ENCODE measurements at places on chromosomes 2 and 18.

DNA sequence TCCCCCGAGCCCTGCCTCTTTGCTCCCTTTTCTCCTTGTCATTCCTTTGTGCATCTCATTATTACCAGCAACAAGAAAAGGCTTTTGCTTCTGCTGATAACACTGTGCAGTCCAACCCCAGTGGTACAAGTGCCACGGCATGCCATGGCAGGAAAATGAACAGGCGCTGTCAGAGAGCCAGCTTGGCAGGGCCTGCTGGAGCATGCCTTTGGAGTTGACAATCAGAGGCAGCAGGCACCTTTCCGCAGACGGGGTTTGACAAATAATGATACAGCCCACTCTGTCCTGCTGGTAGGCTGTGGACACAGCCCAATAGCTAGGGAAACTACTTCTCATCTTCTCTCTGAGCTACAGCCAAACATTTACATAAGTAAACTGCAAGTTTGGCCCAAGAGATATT is 243.9 kb upstream of the LRRTM1 start:
- DNase-seq: no peak

GRCh38 chr2:215712871-215713790 is 277.3 kb upstream of the FN1 start:
- no peak for DNase-seq

DNA sequence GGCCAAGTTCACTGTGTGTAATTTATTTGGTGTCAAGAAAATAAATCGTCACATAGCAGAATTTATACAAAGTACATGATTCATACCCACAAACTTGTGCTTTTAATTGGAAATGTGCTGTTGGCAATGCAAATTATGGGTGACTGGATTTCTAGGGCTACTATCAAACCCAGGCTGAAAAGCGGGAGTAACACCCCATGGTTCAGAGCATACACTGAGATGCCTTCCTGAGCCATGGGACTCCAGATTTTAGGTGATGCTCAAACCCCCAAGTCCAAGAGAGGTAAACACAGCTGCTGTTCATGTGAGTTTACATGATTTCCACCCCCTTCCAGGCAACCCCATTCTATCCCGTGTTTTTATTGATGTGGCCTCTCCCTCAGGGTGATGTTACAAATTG is 565.9 kb upstream of the ID2 start:
- DNase-seq: no peak

DNA sequence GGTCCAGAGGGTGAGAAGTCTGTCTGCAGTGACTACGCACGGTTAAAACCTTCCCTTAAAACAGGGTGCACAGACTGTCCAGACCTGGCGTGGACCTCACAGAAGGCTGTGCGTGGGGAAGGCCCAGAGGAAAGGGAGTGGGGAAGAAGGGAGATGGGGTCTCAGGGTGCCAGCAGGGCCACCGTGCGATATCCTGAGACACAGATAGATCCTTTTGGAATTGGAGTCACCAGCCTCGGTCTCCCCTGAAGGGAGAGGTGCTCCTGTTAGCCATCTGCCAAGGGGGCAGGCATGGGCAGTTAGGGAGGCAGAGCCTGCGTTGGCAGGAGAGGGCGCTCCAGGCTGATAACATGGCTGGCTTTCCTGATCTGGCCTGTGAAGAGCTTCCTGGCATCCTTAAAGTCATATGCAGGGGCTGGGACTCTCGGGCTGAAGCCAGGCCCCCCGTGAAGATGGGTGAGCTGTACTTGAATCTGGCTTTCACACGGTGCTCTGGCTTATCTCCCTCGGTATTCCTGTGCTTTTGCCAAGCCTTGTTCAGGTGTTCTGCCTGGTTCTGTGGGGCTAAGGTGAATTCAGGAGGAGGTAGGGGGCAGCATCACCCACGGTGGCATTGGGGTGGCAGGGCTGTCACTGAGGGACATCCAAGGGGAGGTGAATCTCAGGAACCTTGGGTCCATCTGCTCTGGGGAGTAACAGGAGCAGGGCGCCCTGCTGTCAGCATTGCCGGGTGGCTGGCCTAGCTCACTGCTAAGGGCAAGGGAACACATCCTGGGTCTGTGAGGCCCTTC is 107.2 kb upstream of the SMAD2 start:
- no peak for DNase-seq

DNA sequence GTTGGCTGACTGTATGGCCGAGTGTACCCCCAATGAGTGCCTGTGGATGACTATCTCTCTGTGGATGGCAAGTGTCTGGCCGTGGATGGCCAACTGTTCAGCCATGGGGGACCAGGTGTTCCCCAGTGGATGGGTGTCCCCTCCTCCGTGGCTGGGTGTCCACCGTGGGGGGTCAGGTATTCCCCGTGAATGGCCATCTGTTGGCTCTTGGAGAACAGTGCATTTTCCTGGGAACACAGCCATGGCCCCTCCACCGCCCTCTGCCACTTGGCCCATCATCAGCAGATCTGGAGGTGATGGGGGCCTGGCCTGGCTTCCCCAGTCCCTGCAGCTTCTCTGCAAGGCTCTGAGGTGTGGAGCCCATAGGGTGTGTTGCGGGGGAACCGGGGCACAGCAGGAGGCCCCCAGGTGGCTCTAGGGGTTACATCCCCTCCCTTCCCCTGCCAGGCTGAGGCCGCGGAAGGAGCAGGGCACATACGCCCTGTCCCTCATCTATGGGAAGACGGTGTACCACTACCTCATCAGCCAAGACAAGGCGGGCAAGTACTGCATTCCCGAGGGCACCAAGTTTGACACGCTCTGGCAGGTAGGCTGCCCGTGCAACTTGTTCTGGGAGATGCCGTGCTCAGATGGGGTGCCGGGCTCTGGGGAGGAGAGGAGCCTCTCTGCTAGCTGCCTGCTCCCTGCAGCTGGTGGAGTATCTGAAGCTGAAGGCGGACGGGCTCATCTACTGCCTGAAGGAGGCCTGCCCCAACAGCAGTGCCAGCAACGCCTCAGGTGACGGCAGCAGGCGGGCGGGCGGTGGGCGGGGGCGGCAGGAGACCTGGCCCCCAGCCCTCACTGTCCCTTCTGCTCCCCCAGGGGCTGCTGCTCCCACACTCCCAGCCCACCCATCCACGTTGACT is 19.3 kb downstream of the ZAP70 start:
- DNase-seq: no peak

- no peak for DNase-seq
Measured at GRCh38 chr2:239291475-239292350, 109.1 kb downstream of the HDAC4 start.

DNA sequence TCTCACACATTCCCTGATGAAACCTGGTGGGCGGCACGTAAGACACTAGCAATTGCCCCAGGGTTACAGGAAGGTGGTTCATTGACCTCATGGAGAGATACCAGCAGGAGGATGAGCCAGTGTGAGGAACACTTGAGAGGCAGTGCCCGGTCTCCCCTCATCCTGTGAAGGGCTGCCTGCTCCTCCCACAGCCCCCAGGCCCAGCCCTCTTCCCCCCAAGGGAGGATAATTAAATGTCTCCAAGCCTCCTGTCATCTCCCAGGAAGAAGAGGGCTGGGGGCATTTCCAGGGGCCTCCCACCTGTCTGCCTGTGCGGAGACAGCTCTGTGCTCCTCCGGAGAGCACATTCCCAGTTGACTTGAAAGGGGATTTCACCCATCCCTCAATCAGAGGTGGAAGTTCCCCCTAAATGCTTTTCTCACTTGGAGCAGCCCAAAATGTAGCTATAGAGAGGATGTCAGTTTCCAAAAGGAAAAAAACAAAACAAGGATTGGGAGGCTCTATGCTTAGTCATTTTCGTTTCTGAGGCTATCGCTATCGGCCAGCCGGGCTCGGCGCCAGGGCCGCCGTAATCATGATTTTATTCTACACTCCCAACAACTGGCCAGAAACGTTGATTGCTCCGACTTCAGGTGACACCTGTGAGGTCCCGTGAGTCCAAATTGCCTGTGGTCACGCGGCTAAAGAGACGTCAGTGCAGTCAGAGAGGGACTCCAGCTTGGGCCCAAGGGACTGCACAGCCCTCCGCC is 7.1 kb downstream of the KCNF1 start:
- no peak for DNase-seq
